ENCODE measurements at places on chromosomes 12 and 14. TPM values are rescaled to one million over a fixed set of nuclear protein-coding genes. Genes with fewer than 3 reads are reported as not detected.

The SYCP3 gene
- not detected for total RNA-seq

The NPFF gene
- total RNA-seq: not detected

- DNase-seq: no peak
These were observed 660.9 kb upstream of the MGAT4C start for GRCh38 chr12:86917121-86917520.

DNA sequence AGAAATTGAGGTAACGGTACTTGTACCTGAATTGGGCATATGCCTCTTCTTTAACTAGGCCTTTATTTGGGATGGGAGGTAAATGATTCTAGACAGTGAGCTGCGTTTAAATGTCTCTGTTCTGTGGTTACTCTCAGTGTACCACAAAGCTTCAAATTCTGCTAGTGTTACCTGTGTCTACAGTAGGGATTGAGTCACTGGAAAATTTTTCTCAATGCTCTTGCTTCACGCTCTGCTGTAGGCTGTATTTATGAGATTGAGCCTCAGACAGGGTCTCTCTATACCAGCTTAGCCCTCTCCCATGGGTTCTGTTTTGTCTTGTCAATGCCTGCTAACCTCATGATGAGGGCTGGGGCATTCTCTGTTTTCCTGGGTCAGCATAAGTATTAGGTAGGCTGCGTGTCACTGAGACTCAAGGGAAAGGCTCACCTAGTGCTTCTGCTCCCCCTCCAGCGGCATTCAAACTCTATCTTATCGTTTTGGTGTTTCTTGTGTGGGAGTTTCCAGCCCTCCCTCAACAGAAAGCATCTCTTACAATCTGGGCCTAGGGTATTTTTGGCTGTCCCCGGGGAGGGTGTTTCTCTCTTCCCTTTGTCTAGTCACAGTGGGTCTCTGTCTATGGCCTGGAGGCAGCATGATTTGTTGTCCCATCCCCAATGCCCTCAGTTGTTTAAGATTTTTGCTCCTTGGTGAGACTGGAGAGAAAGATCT is 285.8 kb downstream of the ADGRD1 start:
- no peak for DNase-seq

GRCh38 chr12:75511116-75512048 is at the start of gene KRR1:
Gene KRR1, minus strand, starts transcription at chr12:75511609. Its CDS starts 12 bp downstream, at chr12:75511597.
- DNase-seq: peak; percentile 83

DNA sequence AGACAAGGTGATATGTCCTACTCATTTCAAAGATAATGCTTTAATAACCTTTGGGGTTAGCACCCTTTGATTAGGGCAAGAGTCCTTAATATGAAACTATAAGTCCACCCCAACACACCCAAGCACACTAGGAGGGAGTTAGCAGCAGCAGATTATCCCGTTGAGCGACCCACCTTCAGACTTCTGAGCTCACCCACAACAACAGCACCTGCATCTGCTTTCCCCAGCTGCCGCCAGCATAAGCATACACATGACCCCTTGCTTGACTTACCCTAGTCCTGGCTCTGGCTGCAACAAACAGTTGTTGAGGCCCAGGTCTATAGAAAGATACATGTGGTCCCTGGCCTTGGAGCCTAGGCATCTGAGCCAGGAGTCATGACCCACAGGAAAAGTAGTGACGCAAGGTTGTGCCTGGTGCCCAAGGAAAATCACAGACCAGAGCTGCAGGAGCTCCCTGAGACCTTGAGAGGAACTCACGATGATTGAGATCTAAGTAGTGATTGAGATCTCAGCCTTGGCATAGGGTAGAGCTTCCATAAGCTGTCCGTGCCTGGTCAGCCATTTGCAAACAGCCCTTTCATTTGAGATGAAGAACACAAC is 19.0 kb downstream of the ZDHHC22 start:
- no peak for DNase-seq

DNA sequence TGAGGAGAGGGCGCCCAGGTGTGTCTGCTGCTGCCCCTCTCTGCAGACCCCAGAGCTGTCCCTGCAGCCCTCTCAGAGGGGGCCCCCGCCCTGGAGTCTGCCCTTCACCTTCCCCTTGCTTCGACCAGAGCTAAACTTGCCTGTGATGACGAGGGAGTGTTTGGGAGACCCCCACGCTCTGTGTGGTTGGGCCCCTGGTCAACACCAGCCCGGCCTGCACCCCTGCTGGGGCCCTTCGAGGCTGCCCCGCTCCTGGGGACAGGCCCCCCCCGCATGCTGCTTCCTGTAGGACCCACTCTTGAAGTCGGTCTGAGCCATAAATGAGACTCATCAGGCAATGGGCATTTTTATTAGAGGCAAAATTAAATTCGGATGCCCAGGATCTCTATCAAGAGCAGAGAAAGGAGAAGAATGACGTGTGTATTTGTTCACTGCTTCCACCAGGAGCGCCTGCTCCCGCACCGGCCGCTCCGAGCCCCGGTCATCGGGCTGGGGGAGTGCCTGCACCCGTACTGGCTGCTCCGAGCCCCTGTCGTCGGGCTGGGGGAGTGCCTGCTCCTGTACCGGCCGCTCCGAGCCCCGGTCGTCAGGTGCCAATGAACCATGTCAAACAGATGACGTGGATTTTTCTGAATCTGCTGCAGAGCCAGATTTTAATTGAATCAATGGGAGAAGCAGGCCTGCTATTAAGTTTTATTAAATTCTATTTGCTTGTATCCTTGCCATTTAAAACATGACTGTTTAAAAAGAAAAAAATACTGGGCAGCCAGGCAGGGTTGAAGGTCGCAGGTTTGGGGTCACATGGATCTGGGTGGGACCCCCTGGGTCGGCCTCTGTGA is 47.7 kb downstream of the NOC4L start:
- no peak for DNase-seq

All from liver (tissue), 10 donors.